Natural killer cell treated with Interleukin-12 subunit alpha and Interleukin-12 subunit beta and Interleukin-15 and Interleukin-18, amount 100 ng/mL, for 72 hours (primary cell): ENCODE measurements at places on chromosomes 2 and 18. TPM values are rescaled to one million over a fixed set of nuclear protein-coding genes. Genes with fewer than 3 reads are reported as not detected.
A peak's percentile ranks its signal among the peaks of the same experiment; 100 is the strongest.

Gene FABP1
- not detected for total RNA-seq

Gene RTKN
- total RNA-seq, result 4.6 TPM

Gene ERBB4
- not detected for total RNA-seq

Gene CD226
- total RNA-seq, result 181 TPM

Gene NAT8
- total RNA-seq, result not detected

Gene SLC35G4
- total RNA-seq, result not detected

Gene SH2D6
- 0.24 TPM for total RNA-seq

Gene KATNAL2
- total RNA-seq, result 0.95 TPM

Gene ACSL3
- 48.5 TPM for total RNA-seq

GRCh38 chr2:113796592-113797175, 40.2 kb upstream of the SLC35F5 start:
- DNase-seq, result no peak

GRCh38 chr2:11509657-11510360, 24.0 kb upstream of the GREB1 start:
- no peak for DNase-seq

DNA sequence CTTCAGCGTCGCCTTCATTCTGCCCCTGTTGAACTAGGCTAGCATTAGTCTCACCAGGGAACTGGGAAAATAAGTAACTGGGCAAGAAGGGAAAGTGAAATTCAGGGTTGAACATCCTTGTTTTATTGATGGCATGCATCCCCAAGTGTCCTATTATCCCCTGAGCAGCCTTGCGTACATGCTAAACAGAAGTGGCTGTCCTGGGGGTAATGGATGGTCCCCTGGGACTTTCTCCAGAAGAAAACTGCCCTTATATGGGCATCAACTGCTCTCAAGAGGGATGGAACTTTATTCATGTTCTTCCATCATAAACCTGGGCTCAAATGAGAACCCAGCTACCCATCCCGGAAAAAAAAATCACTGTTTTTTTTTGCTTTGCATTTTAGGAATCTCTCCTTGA, 11.8 kb upstream of the SMIM21 start:
- no peak for DNase-seq

DNA sequence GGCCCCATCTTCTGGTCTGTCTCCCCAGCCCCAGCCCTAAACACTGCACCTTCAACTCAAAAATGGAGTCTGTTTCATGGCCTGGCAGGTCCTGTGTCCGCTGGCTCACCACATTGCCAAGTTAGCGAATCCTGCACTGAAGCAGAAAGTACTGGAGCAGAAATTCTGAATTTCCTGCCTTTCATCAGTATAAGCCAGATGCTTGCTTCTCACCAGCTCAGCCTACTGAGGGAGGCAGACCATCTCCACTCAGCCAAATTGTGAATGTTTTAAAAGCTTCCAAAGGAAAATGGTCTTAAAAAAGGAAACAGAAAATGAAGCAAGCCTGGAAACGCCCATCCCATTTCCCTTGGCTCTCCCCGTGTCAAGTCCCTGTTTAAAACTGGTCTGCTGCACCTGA, 157.8 kb downstream of the C1D start:
- DNase-seq, result no peak

DNA sequence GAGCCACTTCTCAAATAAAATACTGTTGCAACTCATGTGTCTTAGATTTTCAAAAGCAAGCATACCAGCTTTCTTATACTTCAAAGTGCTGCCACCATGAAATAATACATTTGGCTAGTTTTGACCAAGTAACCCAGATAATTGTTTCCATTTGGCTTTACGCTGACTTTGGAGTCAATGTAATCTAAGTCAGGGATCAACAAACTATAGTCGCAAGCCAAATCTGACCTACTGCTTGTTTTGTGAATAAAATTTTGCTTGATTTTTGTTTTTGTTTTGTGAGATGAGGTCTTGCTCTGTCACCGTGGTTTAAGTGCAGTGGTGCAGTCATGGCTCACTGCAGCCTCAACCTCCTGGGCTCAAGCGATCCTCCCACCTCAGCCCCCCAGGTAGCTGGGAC, 65.0 kb downstream of the OXER1 start:
- DNase-seq, result no peak

DNA sequence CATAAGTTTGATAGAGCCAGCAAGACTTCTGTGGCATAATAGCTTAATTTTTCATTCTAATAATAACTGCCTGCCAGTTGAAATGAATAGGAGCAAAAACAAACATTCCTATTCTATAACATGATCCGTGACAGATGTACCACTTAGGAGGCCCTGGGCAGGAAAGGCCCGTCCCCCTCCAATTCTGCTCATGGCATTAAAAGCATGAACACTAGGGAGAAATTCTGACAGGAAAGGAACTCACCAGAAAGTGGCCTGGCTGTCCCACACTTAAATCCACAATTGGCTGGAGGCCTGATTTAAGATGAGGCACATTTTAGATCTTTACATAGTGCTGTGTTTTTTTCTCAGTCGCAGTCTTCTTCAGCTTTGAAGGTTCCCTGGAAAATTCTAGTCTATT, 261.9 kb upstream of the ETAA1 start:
- no peak for DNase-seq

GRCh38 chr2:143685421-143686078, 556.3 kb downstream of the ARHGAP15 start:
- no peak for DNase-seq

DNA sequence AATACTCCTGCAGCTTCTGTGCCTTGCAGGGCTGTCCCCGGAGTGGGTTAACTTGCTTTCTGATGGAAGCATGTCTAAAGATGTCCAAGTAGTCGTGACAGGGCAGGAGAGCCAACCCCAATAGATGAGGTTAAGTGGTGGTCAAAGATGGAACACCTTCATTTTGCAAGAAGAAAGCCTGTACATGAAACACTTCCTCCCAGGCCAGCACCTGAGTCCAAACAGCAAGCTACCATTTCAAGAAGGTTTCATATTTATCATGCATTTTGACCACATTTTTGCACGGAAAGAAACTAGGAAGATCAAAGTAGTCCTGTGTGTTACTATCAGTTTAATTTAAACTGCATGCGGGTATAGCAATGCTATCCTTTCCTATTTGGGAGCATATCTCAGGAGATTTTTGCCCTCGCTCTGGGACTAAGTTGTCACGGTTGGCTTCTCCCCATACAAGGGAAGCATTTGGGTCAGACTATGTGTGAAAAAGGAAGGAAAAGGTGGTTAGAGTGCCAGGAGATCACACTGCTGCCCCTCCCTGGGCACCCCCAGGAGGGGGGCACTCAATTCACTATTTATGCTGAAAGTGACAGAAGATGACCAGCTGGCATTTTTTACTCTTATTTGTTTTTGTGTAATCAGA, 187.6 kb downstream of the ZNF521 start:
- no peak for DNase-seq

DNA sequence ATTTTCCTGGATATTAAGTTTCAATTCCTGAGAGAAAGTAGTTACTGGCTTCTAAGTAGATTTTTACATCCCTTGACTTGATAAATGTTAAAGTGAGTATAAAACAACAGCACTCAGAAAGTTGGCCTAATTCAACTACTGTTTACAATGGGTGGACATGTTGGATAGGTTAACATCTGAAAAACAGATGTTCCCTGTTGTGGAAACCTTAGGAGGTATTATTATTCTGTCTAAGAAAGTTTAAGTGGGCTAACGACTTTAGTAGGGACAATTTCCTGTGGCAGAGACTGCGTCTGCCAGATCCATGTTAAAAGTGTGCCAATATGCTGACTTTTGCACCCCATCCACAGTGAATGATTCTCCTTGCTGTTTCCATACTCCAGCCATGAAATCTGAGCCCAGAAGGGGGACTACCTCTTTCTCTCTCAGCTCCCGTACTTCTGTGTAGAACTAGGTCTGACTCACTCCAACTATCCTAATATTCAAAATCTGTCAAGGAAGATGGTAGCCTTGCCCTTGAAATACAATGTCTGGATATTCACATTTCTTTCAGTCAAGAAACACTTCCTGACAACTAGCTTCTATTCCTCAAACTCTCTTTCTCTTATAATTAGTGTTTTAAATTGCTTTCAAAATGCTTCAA, 327.5 kb upstream of the HNRNPA3 start:
- no peak for DNase-seq

GRCh38 chr18:22930089-22930713, 2.9 kb upstream of the RBBP8 start:
- peak; percentile 77 for DNase-seq

GRCh38 chr2:69567909-69568300, 75.6 kb downstream of the AAK1 start:
- DNase-seq, result no peak

GRCh38 chr2:102315921-102316320, 4.6 kb downstream of the IL1RL1 start:
- no peak for DNase-seq

DNA sequence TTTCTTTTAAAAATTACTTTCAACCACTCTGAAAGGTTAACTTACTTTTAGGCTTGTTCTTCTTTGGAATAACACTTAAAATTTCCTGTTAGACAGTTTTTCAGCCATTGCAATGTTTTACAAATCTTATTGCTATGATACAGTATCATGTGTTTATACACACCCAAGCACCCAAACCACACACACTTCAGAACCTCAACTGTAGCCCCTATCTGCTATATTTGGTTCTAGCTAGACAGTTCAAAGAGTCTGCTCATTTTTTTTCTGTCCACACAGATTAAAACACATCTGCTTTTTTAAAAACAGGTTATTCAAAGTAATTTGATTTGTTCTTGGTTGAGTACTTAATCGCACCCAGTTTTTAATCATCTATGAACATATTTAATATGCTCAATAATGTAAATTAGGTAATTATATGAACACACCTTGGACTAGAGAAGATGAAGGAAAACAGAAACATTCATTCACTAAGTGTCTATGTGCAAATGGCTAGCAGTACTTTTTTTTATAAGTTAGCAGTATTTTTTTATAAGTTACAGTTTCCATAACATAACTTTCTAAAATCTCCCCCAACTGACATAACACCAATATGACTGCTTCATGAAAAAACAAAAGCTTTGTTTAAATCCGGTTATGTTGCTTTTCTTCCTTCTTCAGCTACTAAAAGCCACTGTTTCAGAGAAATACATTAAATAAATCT, 17.6 kb downstream of the FBXO11 start:
- DNase-seq, result no peak

- DNase-seq, result peak; percentile 49
Observed at GRCh38 chr2:101630224-101630949, 67.1 kb upstream of the MAP4K4 start.

- no peak for DNase-seq
Observed at GRCh38 chr2:150586858-150587257, 99.4 kb upstream of the RND3 start.

DNA sequence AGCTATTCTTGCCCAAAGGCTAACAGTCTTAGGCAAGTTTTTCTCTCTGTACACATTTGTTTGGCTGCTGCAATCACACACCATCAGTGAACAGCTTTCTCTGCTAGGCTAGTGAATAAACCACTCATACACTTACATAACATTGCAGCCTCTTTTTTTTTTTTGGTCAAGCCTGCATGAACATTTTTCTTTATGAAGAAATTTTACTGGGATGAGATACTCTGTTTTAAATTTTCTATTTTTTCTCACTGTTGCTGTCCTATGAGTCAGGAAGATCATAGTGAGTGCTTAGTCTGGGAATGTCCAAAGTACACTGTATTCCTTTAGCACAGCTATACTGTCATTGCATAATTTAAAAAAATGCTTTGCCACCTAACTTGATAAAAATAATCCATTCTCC, 58.5 kb downstream of the ROCK1 start:
- no peak for DNase-seq

DNA sequence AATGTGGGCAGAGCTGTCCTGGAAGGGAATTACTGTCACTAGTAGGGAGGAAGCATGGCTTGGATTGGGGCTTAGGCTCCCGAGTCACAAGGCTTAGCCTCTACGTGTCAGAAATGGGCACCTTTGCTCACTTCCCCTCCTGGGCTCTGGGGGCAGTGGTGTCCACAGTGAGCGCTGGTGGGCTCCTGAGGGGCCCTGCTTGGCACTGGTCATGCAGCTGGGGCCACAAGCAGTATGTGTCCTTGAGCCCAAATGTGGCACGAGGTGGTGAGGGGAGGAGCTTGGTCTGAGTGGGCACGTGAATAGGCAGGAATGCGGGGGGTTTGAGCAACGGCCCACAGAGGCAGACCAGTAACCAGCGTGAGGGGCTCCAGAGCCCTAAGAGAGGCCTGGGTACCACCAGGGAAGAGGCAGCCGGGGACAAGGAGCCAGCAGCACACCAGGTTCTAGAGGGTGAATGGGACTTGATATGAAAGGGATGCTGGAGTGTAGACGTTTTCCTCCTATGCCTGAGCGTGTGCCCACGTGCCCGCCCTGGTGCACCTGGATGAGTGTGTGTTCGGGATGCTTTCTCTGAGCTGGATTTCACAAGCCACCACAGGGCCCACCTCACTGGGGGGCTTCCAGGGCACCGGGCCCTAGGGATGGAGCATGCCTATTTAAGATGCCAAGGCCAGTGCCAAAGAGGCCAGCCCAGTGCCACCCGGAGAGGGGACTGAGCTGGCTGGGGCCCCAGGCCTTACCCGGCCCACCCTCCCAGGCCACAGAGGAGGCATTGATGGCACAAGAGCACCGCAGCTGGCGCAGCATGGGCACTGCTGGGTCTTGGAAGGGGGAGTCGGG, 22.8 kb upstream of the PTMA start:
- no peak for DNase-seq

DNA sequence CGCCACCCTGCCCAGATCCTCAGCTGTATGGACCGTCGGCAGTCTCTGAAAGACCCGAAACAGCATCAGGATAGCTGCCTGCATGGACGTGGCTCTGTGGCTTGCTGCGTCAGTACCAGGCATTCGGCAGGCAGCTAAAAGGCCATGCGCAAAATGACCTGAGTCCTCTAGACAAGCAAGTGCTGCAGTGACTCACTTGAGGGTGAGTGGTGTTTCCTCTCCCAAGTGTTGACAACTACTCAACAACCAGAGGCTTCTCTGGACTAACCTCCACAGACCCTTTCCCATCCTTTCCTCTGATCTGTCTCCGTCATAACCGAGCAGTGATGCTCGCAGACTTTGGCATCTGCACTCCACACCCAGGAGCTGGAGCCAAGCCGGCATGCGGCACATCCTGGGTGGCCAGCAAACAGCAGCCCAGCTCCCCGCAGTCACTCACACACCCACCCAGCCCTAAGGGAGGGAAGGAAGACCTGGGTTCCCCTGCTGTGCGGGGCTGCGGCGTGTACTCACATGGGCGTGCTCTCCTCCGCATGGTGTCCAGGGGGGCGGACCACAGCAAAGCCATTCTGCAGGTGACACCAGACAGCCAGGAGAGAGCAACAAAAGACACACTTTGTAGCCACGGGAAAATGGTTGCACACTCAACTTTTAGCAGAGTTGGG, 239.3 kb downstream of the TWIST2 start:
- no peak for DNase-seq

DNA sequence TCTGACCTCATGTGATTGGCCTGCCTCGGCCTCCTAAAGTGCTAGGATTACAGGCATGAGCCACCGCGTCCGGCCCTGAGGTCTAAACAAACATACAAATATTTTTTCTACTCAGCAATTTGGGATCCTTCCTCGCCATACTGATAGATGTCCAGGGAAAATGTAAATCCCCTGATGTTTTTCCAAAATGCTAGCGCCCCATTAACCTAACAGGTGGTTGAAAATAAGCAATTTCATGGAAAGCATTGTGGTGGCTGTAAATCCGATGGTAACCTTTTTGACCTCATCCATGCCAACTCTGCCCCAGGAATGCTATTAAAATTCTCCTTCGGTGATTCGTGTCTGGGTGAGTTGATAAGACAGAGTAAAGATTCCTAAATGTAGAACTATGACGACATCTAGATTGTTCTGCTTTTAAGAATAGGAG, 19.3 kb downstream of the GEMIN6 start:
- DNase-seq, result no peak
